NB4 (cell line): ENCODE measurements at places on chromosomes 2 and 18.

DNA sequence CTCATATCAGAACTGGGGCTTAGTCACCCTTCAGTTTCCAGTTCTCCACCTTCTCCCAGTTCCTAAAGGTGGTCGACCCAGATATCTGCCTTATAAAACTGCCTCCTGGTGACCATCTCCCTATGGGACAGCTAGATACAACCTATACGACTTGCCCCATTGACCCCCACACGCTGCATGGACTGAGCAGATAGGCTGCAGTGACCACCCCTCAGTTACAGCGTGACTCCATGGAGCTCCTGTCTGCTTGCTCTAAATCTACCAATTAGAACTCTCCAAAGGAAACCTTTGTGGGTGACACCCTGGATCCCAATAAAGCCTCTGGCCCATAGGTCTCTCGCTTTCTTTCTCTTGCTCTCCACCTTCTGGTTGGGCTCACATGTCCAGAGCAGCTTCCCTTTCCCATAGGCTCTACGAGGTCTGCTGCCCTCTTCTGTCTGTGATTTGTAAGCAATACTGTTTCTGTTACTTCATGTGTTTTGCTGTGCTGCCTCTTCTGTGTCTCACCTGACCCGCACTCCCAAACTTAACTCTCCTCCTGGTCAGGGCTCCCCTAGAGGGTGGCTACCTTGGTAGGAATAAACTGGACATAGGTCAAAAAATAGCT is 971.3 kb upstream of the FAM98A start:
- DNase-seq: peak; percentile 52

DNA sequence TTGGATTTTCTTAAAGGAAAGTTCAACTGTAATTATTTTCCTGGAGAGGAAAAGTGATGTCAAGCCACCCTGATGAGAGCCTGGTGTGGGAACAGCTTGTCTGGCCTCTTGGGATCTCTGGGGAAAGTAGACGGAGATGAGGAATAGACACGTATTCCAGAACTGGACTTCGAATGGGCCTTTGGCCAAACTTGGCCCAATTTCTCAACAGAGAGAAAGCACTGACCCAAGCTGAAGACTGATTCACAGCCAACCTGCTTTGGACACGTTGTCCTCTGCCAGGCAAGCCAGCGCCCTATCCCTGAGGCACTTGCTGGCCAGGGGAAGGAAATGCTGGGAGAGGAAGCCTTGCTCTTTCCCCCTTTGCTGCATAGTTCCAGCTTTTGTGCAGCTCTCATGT is 70.8 kb upstream of the CTAGE1 start:
- no peak for DNase-seq

- peak; percentile 31 for DNase-seq
Measured at GRCh38 chr2:134250840-134251461, 2.9 kb upstream of the MGAT5 start.

DNA sequence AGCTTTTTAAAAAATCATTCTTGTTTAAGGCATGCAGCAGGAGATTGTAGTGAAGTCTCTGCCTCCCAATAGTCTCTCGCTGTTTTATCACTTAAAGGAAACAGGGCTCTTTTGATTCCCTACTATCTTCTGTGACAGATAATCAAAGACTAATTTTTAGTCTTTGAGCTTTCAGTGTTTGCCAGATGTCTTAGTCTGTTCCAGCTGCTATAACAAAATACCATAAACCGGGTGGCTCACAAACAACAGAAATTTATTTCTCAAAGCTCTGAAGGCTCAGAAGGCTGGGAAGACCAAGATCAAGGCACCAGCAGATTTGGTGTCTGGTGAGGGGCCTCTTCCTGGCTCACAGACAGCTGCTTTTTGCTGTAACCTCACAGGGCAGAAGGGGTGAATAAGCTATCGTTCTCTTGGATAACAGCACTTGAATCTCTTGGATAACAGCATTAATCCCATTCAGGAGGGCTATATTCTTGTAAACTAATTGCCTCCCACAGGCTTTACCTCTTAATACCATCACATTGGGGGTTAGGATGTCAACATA is 37.8 kb upstream of the STAT4 start:
- no peak for DNase-seq

GRCh38 chr2:123695426-123695825 is 329.7 kb upstream of the CNTNAP5 start:
- DNase-seq: no peak
